H1 (cell line): ENCODE measurements at places on chromosomes 13 and 19. TPM values are rescaled to one million over a fixed set of nuclear protein-coding genes. Genes with fewer than 3 reads are reported as not detected.

The HCN2 gene
- 3.6 and 4.0 TPM in 2 replicates for total RNA-seq

- no peak for DNase-seq
Observed at GRCh38 chr19:53823380-53824120, 564 bp downstream of the NLRP12 start.

DNA sequence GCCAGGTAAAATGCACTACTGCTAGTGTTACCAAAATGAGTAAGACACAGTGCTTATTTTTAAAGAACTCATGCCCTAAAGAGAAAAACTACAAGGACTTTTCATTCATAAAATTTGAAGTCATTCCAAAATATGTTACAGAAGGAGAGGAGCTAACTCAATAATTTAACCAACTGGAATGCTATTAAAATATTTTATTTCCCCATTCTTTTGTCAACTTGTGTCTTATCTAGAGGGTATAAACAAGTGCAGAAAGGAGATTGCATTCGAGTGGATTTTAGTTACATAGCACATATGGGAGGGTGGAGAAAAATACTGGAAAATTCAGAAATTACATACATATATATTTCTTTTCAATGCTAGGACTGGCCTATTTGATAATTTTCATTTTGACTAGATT, 131.0 kb upstream of the IRS2 start:
- DNase-seq = no peak

GRCh38 chr19:20244356-20244755, 77.3 kb downstream of the ZNF486 start:
- DNase-seq = no peak

DNA sequence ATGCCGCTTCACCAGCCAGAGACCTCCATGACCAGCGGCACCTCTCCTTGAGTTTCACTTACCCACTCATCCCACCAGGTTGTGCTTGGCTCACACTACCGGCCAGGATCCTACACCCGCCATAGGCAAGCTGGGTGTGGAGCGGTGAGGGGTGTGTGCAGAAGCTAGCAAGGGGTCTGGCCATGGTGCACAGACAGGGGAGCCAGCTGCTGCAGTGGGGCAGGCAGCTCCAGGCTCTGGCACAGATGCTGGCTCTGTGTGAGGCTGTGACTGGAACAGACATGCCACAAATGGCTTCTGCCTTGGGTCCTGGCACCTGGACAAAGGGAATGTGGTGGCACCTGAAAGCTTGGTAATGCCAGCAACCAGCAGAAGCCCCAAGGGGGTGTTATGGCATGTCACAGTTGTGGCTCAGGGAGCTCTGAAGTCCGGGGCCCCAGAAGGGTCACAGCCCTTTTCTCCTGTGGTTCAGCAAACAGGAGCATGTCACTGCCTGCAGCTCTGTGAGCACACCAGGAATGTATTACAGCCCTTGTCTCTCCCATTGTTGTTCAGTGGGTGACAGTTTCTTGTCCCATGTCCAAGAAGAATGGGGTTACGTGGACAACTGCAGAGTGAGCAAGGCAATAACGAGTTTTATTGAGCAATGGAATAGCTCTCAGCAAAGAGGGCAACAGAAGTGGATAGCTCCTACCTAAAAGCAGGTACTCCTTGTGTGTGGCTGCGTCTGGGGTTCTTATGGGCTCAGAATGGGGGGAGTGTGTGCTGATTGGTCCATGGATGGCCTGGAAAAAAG, 2791.0 kb upstream of the PCDH20 start:
- no peak for DNase-seq

The METTL21C gene
- not detected in 2 replicates for total RNA-seq

- DNase-seq = no peak
Observed at GRCh38 chr19:31149441-31149941, 199.7 kb downstream of the TSHZ3 start.

The KIR2DL3 gene
- not detected in 2 replicates for total RNA-seq

The KCNC3 gene
- total RNA-seq = 7.2 and 8.5 TPM in 2 replicates
